ENCODE measurements at places on chromosomes 4 and X.

GRCh38 chr4:121138039-121138825 is 25.9 kb downstream of the TNIP3 start:
- DNase-seq, result peak; percentile 62

GRCh38 chrX:103550415-103551051 is 31.2 kb upstream of the RAB40A start:
- no peak for DNase-seq

- DNase-seq, result no peak
Observed at GRCh38 chrX:42149765-42150164, 226.4 kb upstream of the CASK start.

- DNase-seq, result no peak
Observed at GRCh38 chr4:113436360-113436759, 325.2 kb downstream of the CAMK2D start.

DNA sequence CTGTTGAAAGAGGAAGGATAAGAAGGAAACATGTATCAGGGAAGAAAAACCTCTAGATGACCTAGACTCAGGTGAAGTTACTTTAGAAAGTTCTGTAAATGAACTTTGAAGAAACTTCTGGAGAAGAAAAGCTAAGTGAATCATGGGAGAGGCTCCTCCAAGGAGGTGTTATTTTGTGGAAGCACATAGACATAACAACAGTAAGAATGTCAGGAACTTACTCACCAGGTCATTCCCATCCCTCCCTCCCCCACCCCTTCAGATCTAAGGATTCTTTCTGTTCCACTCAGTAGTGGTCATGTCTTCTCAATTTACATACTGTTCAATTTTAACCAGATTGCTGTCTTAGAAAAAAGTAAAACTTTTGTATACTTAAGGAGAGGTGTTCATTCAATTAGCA is 310.5 kb upstream of the DDX53 start:
- no peak for DNase-seq
